ENCODE measurements at places on chromosomes 11 and 22.
A peak's percentile ranks its signal among the peaks of the same experiment; 100 is the strongest.

- ATAC-seq: peak; percentile 67
Measured at GRCh38 chr11:36389811-36390210, 93.7 kb downstream of the PRR5L start.

DNA sequence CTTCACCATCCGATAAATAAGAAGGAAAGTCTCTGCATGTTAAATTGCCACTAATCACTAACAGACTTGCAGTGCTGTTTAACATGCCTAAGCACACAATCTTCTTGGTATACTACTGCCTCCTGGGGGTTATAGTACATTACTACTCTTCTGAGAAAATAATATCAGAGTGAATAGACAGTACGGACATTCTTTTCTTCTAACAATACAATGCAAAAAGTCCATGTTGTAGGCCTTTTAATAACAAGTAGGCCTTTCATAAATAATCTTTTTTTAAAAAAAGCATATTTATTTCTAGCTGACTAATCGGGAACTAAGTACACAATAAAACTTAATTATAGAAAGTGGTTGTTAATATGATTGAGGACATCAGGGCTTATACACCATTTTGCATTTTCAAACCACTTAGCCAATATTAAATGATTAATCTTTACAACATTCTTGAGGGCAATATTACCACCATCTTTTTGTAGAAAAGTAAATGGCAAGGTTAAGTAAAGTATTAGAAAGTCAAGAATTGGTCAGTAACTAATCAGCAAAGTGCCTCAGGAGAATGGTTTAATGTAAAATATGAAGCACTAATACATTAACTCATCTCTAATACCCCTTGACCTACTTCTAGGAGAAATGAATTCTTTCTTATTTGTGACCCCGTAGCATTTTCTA, 84.7 kb downstream of the TTC28 start:
- ATAC-seq: peak; percentile 52

DNA sequence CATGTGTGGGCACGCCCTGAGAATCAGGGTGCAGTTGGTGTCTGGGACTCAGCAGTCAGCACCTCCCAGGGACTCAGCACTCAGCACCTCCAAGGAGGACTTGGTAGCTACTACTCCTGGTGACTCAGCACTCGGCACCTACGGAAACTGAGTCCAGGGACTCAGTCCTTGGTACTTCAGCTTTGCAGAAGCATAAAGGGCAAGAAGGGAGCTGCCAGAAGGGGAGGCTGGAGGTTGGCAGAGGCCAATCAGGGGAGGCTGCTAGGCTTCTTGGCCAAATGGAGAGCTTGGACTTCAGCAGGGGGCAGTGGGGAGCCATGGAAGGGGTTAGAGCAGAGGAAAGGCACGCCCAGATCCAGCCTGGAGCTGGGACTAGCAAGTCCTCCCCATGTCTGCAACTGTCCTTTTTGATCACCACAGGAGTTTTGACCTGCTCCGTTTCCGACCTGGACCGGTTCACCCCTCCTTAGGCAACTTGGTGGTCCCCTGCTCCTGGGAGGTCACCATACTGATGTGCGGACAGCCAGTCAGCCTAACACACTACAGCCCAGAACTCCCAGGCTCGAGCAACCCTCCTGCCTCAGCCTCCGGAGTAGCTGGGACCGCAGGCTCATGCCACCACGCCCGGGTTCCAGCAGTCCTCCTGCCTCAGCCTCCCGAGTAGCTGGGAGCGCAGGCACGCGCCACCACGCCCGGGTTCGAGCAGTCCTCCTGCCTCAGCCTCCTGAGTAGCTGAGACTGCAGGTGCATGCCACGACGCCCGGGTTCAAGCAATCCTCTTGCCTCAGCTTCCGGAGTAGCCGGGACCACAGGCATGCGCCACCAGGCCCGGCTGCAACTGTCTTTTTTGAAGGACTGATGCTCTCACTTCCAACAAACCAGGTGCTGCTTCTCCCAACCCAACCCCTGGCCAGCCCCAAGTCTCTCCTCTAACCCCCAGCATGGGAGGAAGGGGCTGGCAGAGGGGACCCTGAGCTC, 1.5 kb downstream of the ANO9 start:
- no peak for ATAC-seq

GRCh38 chr11:35088676-35089075, 50.3 kb upstream of the CD44 start:
- peak; percentile 15 for ATAC-seq

DNA sequence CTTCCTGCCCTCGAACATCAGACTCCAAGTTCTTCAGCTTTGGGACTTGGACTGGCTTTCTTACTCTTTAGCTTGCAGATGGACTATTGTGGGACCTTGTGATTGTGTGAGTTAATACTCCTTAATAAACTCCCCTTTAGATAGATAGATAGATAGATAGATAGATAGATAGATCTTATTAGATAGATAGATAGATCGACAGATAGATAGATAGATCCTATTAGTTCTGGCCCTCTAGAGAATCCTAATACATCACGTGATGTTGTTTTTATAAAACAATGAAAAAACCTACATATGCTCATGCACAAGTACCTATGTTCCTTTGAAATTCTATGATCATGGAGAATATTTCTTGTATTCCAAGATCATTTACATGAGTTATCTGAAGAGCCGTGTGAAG, 23.9 kb downstream of the APOBEC3H start:
- no peak for ATAC-seq

GRCh38 chr22:26185190-26185589, 15.9 kb downstream of the SEZ6L start:
- no peak for ATAC-seq

GRCh38 chr11:96228473-96228891, 114.5 kb downstream of the MAML2 start:
- ATAC-seq: no peak

- ATAC-seq: peak; percentile 33
Measured at GRCh38 chr22:40348025-40348658, 1.8 kb downstream of the ADSL start.

GRCh38 chr11:10349281-10349665, 44.4 kb downstream of the ADM start:
- no peak for ATAC-seq

DNA sequence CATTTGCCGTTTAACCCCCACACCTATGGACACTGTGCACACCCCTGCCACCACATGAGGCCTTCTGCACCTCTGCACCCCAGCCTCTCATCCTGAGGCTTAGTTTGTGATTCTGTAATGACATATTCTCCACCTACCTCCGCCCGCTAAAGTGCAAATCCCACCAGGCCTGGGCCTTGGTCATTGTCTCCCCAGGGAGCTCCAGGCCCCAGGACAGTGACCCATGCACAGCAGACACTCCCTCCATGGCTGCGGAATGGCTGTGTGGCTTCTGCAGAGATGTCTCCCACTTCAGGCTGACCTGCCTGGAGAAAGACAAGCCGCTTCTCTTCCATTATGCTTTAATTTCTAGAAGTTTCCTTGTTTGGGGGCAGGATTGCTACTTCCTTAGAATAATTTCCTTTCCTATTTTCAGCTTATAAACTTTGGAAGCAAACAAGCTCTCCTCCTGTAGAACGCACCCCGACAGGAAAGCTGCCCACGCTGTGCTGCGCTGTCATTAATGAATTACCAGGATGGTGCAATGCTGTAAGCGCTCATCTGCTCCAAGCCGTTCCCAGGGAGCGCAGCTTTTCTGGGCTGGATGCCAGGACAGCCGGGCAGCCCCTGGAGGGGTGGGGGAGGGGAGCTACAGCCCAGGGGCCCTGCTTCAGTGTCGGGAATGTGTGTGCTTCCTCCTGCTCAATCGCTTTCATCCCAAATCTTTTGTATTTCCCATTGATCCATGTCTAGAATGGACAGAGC, 618.0 kb downstream of the BRD1 start:
- ATAC-seq: no peak

DNA sequence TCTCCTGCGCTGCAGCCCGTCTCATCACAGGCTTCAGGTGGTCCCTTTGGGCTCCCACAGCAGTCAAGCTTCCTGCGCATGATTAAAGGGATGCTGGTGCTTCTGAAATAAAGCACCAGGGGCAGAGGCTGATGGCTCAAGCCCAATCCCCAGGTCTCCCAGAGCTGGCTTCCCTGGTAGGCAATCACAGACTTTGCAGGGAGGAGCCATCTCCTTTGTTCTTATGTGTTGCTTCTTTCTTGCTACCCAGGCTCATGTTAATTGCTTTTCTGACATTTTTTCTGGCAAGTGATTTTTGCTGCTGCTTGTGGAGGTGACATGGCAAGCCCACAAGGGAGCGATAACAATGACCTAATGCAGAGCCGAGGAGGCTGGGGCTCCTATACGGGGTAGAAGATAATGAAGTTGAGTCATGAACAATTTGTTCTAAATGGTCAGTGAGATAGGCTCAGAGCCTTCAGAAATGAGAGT, 25.2 kb upstream of the PLET1 start:
- ATAC-seq: no peak

DNA sequence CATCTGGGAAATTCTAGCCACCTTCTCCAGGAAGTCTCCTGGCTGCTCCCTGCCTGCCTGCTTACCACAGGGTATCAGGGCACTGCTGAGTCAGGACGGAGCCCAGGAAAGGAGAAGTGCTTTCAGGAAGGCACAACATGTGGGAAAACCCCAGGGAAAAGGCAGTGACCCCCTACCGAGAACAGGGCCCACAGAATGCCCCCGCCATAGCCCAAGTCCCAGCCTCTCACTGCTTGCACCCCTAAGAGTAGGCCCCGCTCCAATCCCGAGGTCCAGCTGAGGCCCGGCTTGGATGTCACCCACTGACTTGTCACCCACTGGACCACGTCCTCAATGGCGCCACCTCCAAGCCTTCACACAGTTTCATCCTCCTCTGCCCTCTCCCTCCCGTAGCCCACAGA, 34.1 kb downstream of the ARAP1 start:
- no peak for ATAC-seq

- ATAC-seq: peak; percentile 64
Measured at GRCh38 chr22:37244114-37244921, at the start of gene RAC2. Gene RAC2 (minus strand): TSS chr22:37244269. CDS start chr22:37244148, 121 bp downstream.

DNA sequence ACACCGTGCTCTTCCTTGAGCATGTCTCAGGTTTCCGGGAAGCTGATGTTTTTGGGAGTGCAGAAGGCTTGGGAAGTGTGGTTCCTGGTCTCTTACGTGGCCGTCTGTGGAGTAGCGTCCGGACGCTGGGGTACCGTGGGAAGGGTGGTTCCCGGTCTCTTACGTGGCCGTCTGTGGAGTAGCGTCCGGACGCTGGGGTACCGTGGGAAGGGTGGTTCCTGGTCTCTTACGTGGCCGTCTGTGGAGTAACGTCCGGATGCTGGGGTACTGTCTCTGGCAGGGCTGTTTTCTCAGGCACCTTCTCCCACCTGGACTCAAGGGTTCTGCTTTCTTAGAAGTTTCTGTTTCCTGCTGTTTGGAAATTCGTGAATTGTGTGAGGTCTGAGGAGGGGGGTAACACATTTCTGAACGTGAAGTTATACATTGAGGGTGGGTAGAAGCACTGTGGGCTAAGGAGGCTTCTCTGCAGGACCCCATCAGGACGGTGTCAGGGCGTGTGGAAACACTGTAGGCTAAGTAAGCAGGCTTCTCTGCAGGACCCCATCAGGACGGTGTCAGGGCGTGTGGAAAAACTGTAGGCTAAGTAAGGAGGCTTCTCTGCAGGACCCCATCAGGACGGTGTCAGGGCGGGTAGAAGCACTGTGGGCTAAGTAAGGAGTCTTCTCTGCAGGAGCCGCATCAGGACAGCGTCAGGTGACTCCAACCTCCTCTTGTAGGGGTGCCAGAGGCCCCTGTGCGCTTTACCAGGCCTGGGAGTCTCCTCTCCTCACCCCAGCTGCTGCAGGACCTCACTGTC, 5.3 kb upstream of the IFITM3 start:
- ATAC-seq: no peak

DNA sequence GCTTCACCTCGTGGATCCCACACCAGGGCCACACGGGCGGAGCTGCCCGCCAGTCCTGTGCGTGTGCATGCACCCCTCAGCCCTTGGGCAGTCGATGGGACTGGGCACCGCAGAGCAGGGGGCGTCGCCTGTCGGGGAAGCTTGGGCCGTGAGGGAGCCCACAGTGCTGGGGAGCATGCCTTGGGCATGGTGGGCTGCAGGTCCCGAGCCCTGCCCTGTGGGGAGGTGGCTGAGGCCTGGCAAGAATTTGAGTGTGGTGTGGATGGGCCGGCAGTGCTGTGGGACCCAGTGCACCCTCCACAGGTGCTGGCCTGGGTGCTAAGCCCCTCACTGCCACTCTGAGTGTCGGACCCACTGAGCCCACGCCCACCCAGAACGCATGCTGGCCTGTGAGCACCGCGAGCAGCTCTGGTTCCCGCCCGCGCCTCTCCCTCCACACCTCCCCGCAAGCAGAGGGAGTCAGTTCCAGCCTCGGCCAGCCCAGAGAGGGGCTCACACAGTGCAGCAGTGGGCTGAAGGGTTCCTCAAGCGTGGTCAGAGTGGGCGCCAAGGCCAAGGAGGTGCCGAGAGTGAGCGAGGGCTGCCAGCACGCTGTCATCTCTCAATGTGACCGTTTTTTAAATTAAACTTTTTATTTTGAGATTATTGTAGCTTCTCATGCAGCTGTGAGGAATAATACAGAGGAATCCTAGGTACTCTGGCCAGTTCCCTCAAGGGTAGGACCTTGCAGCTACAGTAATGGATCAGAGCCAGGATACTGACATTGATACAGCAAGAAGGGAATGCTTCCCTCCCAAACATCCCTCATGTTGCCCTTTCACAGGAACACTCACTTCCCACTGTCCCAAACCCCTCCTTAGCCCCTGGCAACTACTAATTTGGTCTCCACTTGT, 127.7 kb downstream of the CRYBB2 start:
- no peak for ATAC-seq

GRCh38 chr11:114472661-114473060, 33.4 kb downstream of the REXO2 start:
- no peak for ATAC-seq

DNA sequence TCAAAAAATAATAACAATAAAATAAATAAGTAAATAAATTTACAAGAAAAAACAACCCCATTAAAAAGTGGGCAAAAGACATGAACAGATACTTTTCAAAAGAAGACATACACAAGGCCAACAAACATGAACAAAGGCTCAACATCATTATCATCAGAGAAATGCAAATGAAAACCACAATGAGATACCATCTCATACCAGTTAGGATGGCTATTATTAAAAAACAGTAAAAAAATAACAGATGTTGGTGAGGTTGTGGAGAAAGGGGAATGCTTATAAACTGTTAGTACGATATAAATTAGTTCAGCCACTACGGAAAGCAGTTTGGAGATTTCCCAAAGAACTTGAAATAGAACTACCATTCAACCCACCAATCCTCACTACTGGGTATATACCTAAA, 44.6 kb downstream of the PRCP start:
- ATAC-seq: no peak

- ATAC-seq: no peak
Measured at GRCh38 chr11:128592454-128592853, 5.1 kb upstream of the ETS1 start.

GRCh38 chr22:50320116-50320515, 6.7 kb downstream of the DENND6B start:
- no peak for ATAC-seq

- no peak for ATAC-seq
Measured at GRCh38 chr11:134537941-134538340, 125.9 kb upstream of the B3GAT1 start.

DNA sequence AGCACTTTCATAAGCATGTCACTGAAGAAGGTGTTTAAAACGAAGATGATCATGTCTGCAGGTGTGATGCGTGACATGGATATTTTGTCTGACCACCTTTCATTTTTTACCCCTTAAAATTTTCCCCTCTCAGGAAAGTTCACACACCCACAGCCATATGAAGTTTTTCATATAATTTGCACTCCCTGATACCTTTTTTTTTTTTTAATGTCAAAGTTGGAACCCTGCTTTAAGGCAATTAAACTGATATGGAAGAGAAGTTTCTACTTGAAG, 104.6 kb downstream of the ATXN10 start:
- no peak for ATAC-seq

- ATAC-seq: no peak
Measured at GRCh38 chr11:122032317-122032716, 83.7 kb downstream of the BLID start.

Data from activated T-helper 17 cell treated with anti-CD3 and anti-CD28 coated beads, Interleukin-2, amount 50 U/mL, for 72 hours (primary cell).